ENCODE measurements at places on chromosomes 3 and 15. TPM values are rescaled to one million over a fixed set of nuclear protein-coding genes. Genes with fewer than 3 reads are reported as not detected.
A peak's percentile ranks its signal among the peaks of the same experiment; 100 is the strongest.

KNL1 gene
- total RNA-seq, result 7.4 TPM

SLC35G2 gene
- total RNA-seq, result 0.88 TPM

SMCO1 gene
- not detected for total RNA-seq

IL17RE gene
- 23.6 TPM for total RNA-seq

TMEM207 gene
- total RNA-seq, result not detected

CLEC3B gene
- total RNA-seq, result 1.2 TPM

OSTN gene
- 0.75 TPM for total RNA-seq

CD86 gene
- total RNA-seq, result 0.33 TPM

TP63 gene
- total RNA-seq, result 28.6 TPM

TNFAIP8L3 gene
- 0.75 TPM for total RNA-seq

LTF gene
- not detected for total RNA-seq

C3orf80 gene
- total RNA-seq, result not detected

- no peak for DNase-seq
Measured at GRCh38 chr3:102230057-102230456, 204.8 kb upstream of the ZPLD1 start.

DNA sequence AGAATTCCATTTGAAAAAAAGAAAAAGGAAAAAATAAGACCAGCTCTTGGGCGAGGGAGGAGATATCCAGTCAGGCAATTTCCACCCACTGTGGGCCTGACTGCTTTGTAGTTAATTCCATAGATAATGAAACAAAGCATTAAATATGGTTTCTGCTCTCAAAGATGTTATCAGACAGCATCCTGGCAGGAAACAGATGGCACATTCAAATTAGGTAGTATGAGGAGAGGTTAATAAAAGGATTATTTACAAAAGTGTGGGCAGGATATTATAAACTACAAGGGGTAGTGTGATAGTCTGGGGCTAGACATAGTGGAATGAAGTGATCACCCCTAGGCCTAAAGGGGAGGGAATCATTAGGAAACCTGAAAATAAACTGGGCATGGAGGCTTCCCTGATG is 193.2 kb downstream of the CLSTN2 start:
- DNase-seq, result no peak

DNA sequence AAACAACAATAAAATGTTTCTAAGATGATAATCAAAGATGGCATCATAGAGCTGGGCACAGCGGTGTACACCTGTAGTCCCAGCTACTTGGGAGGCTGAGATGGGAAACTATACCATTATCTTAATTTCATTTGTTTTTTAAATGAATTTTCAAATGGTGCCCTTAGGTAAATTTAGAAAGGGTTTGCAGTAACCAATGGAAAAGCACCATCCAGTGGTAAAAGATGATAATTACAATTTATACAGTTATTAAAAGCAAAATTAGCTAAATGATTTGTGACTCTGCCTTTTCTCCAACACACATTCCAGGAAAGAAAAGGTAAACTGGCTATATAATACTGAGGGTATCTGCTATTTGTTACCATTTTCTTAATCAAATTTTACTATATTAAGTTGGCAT is 14.4 kb upstream of the ANKRD28 start:
- DNase-seq, result no peak

- peak; percentile 40 for DNase-seq
Measured at GRCh38 chr15:71278989-71279756, 163.9 kb downstream of the THSD4 start.

DNA sequence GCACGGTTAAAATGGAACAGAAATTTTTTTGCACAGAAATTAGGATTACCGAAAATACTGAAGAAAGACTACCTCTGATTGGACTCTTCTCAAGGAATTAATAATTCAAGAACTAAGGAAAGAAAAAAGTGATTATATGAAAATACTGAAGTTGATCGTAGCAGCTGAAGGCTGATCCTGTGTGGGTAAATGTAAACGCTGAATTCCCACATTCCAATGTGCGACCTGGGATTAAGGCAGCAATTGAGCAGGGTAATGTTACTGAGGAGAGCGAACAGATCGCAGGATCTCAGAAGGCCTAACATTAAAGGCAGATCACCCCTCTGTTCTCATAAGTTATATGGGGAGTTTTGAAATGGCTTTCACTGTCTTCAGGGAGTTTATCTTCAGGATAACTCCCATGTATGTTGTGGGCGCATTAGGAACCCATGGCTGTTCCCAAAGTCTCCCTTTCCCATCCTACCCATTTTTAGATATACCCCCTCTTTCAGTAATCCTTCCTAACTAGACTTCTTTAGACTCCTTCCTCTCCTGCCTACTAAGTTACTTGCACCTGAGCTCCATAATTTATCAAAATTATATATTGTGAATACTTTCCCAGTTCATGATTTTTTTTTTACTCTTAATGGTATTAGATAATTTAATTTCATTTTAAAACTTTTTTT is 1.0 kb upstream of the UBL7 start:
- DNase-seq, result no peak

- no peak for DNase-seq
Measured at GRCh38 chr3:103976931-103977339, 1389.8 kb upstream of the ALCAM start.

DNA sequence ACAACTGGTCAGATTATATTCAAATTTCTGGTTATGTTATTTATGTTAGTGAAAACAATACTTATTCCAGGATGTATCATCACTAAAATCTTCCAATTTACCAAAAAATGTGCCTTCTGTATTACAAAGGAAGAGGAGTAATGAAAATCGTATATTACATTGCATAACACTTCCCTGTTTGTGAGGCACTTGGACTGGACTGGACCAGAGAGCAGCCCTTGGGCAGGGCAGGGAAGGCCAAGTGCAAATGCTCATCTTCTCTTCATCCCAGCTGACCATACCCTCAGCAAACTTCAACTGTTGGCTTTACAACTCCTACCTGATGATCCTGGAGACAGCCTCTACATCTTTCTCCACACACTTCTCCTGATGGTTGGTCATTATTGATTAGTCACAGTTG is 285.7 kb upstream of the MME start:
- no peak for DNase-seq

DNA sequence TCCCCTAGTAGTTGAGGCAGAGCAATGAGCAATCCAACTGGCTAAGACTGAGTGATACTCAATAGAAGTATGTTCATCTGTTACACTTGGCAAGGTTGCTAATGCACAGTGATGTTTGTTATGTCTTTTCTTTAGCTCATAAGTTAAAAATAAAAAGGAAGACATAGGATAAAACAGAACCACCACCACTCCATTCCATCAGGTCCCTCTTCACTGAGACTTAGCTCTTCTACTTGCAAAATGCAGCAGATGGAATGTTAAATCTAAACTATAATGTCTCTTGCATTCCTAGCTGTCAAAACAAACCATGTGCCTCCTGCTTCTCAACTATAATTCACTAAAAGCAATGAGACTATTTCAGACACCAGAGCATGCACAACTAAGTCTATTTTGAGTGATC is 265.6 kb upstream of the UBE2E2 start:
- no peak for DNase-seq

DNA sequence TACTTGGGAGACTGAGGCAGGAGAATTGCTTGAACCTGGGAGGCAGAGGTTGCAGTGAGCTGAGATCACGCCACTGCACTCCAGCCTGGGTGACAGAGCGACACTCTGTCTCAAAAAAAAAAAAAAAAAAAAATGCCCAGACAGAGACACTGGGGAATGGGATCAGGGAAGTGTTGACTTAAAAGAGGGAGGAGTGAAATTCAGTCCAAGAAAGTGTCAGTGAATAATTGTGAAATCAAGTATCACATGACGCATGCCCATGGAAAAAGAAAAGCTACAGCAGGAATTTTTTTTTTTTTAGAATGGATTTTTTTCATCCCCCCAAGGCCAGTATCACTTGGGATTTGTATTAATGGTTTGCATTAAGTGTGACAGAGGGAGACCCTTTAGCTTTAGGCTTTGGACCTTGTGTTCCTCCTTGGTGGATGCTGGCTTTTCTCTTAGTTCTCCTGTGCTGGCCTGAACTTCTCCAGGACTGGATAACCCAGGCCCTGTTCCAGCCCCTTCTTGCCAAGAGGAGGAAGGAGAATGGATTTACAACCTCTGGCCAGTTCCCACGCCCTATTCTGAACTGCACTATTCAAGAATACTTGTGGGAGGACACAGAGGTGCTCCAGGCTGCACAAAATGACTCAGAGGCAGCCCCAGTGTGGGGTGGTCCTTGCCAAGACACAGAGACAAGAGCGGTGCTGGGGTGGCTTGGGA is 36.7 kb upstream of the ZNF774 start:
- DNase-seq, result no peak

DNA sequence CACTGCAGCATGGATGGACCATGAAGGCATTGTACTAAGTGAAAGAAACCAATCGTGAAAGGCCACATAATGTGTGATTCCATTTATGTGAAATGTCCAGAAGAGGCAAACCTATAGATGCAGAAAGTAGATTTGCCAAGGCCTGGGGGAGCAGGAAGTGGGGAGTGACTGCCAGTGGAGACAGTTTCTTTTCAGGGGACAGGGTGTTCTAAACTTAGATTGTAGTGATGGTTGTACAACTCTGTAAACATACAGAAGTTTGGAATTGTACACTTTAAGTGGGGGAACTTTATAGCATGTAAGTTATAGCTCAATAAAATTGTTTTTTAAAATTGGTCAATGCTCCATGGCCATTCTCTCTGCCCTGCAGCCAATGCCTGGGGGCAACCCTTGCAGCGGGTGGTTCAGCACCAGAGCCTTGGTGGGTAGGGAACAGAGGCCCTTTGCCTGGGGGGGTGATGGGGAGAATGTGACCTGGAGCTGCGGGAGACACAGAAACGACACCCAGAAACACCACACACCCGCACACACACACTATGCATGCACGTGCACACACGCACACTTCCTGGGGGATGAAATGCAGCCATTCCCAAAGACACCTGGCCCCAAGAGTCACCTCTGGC is 43.1 kb downstream of the DNAJB8 start:
- no peak for DNase-seq

- no peak for DNase-seq
Measured at GRCh38 chr3:146814601-146815315, 209.6 kb upstream of the PLSCR5 start.

GRCh38 chr3:98732286-98733052 is 30.7 kb upstream of the ST3GAL6 start:
- peak; percentile 72 for DNase-seq

DNA sequence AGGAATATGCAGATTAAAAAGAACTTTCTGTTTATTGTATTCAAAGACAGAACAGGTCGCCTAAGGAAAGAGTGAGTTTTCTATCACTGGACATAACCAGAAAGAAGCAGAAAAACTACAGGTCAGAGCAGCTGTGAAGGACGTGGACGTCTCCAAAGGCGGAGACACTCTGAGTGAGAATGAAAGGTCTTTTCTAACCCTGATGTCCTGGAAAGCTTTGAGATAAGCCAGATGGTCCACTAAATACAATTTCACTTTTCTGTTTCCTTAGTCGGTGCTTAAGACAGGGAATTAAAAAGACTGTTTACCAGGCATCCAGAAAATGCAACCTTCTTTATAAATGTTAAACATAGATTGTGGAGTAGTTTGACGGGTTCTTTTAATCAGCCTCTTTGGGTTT is 360.4 kb downstream of the FGF12 start:
- no peak for DNase-seq

- DNase-seq, result no peak
Measured at GRCh38 chr15:94263341-94264273, 32.2 kb downstream of the MCTP2 start.

GRCh38 chr3:124582621-124583395 is 147.4 kb upstream of the UMPS start:
- no peak for DNase-seq

- DNase-seq, result no peak
Measured at GRCh38 chr3:78867409-78868372, 900.1 kb downstream of the ROBO1 start.

DNA sequence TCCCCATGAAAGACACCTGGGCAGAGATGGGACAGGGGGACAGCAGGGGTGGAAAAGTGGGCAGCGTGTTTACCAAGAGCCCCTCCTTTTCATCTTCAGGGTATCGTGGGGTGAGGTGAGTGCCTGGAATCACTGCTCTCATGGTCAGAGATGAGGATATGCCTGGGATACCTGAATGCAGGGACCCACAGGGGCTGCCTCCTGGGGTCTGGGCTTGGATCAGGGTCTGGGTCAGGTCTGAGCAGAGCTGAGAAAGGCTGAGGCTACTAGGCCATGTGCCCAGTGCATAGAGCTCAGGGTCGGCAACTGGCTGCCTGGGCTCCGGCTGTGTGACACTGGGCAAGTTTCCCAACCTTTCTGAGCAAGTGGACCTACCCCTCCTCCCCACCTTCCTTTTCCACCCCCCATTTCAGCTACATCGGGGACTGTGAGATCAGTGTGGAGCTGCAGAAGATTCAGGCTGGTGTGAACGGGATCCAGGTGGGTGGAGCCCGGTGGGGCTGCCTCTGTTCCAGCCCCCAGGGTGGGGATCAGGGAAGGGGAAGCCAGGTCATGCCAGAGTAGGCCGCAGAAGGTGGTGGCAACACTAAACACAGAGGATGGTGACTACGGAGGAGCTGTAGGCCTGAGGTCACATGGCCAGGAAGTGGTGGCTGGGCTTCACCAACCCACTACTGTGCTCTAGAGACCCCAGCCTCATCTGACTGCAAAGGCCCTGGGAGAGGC is 24.5 kb downstream of the ESYT3 start:
- no peak for DNase-seq

- no peak for DNase-seq
Measured at GRCh38 chr3:5185093-5185673, 2.3 kb upstream of the EDEM1 start.
